ENCODE measurements at places on chromosomes 1 and 21.

GRCh38 chr1:154755858-154756730 lies 114.0 kb downstream of the KCNN3 start:
- no peak for DNase-seq

- DNase-seq = no peak
Observed at GRCh38 chr1:117574161-117574835, 31.6 kb upstream of the TENT5C start.

DNA sequence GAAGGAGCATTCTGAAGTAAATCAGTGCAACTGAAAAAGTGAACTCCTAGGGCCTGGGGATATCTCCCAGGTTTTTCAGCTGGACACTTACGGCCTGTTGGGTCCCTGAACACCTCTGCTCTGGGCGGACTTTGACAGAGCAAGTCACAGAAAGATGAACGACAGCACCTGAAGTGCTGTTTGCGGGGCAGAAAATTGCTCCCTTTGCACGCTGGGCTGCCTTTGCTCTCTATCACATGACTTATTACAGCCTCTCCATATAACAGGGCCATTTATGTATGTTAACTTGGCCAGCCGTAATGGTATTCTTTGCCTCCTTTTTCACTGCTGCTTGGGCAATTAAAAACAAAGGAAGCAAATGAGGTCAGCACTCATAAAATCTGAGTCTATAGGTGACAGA lies 332.9 kb downstream of the BARHL2 start:
- DNase-seq = no peak

DNA sequence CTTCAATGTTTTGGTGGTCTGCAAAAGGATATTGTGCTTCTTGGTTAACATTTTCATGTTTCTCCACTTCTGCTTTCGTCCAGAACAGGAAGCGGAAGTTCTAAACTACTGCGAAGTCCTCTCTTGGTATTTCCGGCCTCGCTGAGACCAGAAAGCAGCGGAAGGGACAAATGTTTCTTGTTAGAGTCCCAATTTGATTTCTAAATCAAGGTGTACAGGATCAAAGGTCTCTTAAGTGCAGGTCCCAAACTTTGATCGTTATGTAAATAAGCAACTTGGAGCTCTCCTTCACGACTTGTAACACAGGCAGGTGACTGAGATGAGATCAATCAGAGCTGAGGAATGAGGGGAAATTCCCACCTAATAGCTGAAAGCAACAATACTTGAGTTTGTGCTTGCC lies 40.1 kb upstream of the HMCN1 start:
- no peak for DNase-seq

DNA sequence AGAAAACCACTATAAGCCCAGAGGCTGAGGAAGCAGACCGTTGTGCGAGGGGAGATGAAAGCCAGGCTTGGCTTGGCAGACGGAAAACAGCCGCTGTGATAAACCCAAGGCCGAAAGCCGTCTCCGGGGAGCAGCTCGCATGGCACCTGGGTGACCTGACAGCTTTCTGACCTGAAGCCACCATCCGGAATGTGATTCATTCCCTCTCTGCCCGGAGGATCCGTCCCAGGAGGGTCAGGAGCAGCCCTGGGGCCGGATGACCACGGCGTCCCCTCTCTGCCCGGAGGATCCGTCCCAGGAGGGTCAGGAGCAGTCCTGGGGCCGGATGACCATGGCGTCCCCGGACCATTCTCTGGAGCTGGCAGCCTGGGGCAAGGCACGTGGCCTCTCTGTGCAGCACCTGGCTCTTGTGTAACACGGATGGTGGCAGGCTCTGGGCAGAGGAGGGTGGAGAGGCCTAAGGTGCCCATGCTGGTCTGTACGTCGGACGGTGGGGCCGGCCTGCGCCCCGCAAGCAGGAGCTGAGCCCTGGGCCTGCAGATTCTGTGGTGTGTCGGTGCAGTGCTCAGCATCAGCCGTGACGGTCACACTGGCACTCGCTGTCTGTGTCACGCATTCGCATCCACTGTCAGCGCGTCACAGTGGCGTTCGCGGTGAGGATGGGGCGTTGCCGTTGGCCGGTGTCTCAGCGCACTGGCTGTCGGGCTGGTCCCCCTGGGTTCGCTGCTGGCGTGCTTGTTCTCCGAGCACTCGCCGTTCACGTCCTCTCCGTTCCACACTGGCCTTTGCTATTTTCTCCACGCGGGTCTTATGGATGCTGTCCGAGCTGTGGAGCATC lies 50.3 kb downstream of the SLX9 start:
- no peak for DNase-seq

- no peak for DNase-seq
Observed at GRCh38 chr1:9592510-9593075, 3.9 kb downstream of the TMEM201 start.

DNA sequence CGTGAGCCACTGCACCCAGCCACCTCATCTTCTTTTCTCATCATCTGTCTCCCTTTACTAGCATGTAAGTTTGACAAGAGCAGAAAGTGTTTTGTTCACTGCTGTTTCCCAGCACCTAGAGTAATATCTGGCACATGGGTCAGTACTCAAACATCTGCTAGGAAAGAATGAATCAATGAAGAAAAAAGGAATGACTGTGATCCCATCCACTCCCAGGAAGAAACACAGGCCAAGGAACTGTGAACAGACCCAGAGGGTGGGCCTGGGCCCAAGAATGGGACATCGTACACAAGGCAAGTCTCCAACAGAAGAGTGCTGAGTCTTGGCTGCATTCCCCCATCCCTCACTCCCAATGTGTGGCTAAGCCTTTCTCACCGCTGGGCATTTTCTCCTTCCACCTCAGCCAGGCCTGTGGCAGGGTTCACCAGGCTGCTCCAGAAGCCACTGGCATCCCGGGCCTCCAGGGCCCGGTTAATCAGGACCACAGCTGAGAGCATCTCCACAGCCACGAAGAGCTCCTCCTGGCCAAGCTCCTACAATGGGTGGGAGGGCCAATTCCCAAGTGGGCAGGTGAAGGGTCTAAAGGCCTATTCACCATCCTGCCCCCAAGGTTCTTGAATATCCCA lies 18.4 kb downstream of the IQGAP3 start:
- DNase-seq = no peak

- DNase-seq = no peak
Observed at GRCh38 chr1:187624812-187625545, 796.2 kb downstream of the PLA2G4A start.

DNA sequence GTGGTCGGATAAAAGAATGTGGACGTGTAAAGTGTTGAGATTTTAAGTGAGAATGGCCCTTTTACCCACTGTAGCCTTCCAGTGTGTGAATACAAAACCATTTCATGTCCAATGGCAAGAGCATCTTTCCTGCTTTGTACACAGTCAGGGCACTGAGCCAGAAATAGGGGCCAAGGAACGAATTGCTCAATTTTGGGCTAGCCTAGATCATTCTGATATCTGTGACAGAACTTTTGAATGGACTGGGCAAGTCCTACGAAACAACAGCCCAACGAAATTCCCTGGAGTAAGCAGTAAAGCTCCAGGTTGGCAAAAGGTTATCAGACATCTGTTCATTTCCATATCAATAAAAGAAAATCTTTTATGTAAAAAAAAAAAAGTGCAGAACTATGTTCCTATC lies 5.5 kb downstream of the KIF26B start:
- no peak for DNase-seq

Measured in stimulated activated CD8-positive, alpha-beta memory T cell treated with anti-CD3 and anti-CD28 coated beads, Interleukin-2, amount 100 ng/mL, for 1 hour (primary cell).